Cardiac muscle cell (in vitro differentiated cells and primary cell): ENCODE measurements at places on chromosomes 7 and 10. TPM values are rescaled to one million over a fixed set of nuclear protein-coding genes. Genes with fewer than 3 reads are reported as not detected.
A peak's percentile ranks its signal among the peaks of the same experiment; 100 is the strongest.

- peak overlapping the region; percentile 99 for H3K27ac ChIP-seq
- peak overlapping the region; percentile 58 for H3K4me3 ChIP-seq
- no peaks in the 10 kb centered on the region for H3K36me3 ChIP-seq
- no peak for DNase-seq
- no peaks in the 10 kb centered on the region for H3K27me3 ChIP-seq
Observed at GRCh38 chr10:37856881-37857286, 526 bp downstream of the ZNF248 start.

DNA sequence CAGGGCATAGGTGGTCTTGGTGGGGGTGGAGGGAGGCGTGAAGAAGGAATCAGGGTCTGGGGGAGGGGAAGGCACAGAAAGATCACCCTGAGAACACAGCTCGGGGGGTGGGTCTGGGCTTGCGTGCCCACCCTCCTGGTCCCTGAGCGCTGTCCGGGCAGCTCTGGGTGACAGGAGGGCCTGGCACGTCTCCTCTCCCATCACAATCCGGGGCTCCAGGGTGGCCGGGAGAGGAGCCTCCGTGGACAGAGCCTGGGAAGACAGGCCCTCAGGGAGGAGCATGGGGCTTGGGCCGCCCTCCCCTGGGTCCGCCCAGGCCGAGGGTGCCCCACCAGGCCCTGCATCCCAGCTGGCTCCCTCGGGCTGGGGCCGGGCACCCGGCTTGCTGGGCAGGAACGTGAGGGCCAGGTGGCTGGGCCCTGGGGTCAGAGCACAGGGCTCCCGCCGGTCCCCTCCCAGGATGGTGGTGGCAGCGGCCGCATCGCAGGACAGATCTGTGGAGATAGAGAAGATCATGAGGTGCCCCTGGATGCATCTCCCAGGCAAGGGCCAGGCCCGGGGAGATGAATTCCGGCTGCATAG is 3.1 kb downstream of the NACAD start:
- no peak overlapping the region for H3K4me3 ChIP-seq
- H3K27me3 ChIP-seq = peaks cover 26% of the 10 kb centered on the region
- H3K27ac ChIP-seq = no peak overlapping the region
- DNase-seq = no peak
- H3K4me1 ChIP-seq = no peaks in the 10 kb centered on the region

GRCh38 chr7:153934629-153935028 is 117.6 kb upstream of the DPP6 start:
- H3K4me3 ChIP-seq = no peak overlapping the region
- DNase-seq = no peak
- no peaks in the 10 kb centered on the region for H3K4me1 ChIP-seq
- H3K27ac ChIP-seq = no peak overlapping the region

DNA sequence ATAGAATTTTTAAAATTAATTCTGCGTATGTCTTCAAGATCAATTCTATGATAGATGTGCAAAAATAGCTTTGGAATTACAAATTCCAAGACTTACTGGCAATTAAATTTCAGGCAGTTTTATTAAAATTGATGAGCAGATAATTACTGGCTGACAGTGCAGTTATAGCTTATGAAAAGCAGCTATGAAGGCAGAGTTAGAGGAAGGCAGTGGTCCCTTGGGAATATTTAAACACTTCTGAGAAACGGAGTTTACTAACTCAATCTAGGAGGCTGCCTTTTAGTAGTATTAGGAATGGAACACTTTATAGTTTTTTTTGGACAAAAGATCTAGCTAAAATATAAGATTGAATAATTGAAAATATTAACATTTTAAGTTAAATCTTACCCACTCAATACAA is 70.8 kb downstream of the CFTR start:
- DNase-seq = no peak
- H3K36me3 ChIP-seq = no peaks in the 10 kb centered on the region
- no peak overlapping the region for H3K4me3 ChIP-seq
- H3K4me1 ChIP-seq = no peaks in the 10 kb centered on the region
- no peaks in the 10 kb centered on the region for H3K27me3 ChIP-seq

- H3K27me3 ChIP-seq = no peaks in the 10 kb centered on the region
- peak overlapping the region; percentile 19 for H3K4me3 ChIP-seq
- DNase-seq = no peak
Observed at GRCh38 chr10:78301891-78302738, 268.5 kb downstream of the RPS24 start.

- no peaks in the 10 kb centered on the region for H3K27me3 ChIP-seq
- H3K4me3 ChIP-seq = peak within 1 kb of the TSS; percentile 75
- peak within 1 kb of the TSS; percentile 94 for H3K27ac ChIP-seq
- DNase-seq = peak; percentile 63
- H3K36me3 ChIP-seq = no peaks in the 10 kb centered on the region
- H3K4me1 ChIP-seq = peaks cover 36% of the 10 kb centered on the region
Observed at GRCh38 chr7:18495412-18496340, at the start of gene HDAC9. Gene HDAC9, plus strand, starts transcription at chr7:18495749. Its CDS starts 554 bp downstream, at chr7:18496303.

DNA sequence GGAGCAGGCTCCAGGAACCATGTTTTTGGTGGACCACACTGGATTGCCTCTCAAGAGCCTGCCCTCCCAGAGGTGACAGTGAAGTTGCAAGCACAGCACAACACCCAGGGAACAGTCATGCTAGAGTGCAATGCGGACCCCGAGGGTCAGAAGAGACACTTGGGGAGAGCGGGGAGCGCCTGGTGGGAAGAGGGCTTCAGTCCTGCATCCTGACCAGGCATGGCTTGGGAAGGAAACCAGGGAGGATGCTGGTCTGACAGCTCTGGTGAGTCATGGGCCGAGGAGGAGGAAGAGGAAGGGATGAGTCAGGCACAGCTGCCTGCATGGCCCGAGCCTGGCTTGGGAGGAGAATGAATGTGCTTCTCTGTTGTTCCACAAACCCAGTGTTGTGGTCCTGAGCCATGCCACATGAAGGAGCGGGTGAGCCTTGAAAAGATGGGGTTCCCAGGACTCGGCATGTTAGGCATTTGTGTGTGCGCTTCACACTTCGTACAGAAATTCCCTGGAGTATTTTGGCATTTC is 29.5 kb upstream of the ANKRD2 start:
- no peaks in the 10 kb centered on the region for H3K36me3 ChIP-seq
- DNase-seq = peak; percentile 97
- H3K27ac ChIP-seq = no peak overlapping the region

DNA sequence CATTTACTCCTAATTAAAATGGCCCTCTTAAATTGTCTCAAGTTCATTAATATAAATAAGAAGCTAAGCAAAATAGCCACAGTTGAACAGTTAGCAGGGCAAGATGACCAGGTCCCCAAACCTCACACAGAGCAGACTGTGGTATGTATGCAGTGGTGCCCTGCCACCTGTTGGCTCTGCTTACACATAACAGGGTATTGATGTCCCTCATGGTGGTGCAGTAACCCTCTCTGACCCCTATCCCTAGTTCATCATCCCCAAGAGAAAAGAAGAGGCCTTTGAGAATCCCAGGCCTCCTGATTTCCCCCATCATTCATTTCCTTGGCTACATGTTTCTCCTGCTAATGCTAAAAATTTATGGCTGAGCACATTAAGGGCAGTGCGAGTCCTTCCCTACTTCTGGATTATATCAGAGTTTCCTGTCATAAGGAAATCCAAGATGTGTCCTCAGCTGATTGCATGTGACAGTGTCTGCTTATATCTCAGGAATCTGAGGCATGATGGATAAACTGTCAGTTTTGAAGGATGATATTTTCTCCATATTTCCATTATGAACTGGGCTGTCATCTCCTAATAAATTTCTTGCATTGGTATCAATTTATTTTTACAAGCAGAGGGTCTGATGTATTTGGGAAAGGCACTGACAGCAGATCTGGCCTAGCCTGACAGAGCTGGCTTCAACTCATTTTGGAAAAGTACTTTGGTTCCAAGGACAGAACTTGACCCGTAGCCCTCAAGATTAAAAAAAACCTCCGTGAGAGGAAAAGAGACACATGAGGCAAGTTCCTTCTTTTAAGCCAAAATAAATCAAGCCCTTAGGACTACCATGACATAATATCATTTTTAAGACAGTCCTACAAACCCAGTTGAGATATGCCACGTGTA is 880.6 kb downstream of the LRMDA start:
- peaks cover 4% of the 10 kb centered on the region for H3K4me1 ChIP-seq
- no peaks in the 10 kb centered on the region for H3K27me3 ChIP-seq
- DNase-seq = peak; percentile 49
- H3K27ac ChIP-seq = no peak overlapping the region
- no peak overlapping the region for H3K4me3 ChIP-seq
- no peaks in the 10 kb centered on the region for H3K36me3 ChIP-seq

DNA sequence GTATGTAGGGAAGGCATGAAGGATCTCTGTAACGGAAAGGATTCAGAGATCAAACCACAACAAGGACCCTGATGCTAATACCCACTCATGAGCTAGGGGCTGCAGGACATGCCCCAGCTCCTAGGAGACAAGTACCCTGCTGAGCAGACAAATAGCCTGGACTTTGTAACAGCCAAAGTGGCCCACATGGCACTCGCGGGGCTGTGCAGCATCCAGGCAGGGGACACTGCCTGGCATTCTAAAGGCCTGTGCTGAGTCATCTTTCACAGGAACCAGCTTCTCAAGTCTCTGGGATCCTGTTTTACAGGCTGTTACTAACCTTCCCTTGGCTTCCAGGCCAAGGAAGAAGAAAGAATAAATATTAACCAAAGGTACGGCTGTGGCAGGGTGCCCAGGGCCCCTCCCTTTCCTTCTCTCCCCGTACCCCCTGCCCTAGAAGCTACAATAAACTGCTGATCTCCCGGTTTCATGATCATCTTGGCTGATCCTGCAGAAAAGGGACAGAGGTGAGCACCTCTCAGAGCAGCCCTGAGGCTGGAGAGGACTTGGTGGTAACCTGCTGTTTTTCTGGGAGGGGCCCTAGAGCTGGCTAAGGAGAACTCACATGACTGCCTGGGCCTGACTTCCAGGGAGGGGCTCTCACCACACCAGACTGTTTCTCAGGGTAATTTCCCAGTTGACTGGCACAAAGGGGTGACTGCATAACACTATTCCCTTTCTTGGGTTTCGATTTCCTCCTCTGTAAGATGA is 4.2 kb upstream of the RPEL1 start:
- H3K4me3 ChIP-seq = no peak overlapping the region
- no peaks in the 10 kb centered on the region for H3K27me3 ChIP-seq
- H3K36me3 ChIP-seq = no peaks in the 10 kb centered on the region
- H3K4me1 ChIP-seq = no peaks in the 10 kb centered on the region

DNA sequence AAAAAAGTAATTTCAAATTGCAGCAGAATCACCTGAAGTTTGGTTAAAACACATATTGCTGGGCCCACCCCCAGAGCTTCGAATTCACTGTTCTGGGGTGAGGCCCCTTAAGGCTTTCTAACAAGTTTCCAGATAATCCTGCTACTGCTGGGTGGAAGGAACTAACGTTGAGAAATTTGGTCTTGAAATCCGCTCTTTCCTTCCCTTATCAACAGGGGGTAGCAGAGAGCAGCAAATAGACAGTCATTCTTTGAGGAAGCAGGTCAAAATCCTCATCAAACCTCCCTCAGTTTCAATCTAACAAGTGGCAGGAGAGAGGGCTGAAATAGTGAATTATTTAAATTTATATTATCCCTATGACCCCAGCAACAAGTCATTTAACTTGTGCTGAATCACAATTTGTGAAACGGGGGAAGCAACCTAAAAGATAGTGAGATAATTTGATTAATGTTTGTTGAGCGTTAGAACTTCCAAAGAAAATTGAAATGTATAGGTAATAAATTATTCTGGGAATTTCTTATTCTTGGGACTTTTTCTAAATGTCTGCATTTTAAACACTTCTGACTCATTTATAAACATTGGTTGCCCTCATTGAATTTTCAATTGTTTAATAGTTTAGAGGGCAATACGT is 21.7 kb upstream of the MALSU1 start:
- H3K4me1 ChIP-seq = no peaks in the 10 kb centered on the region
- no peak overlapping the region for H3K27ac ChIP-seq
- H3K27me3 ChIP-seq = no peaks in the 10 kb centered on the region
- H3K4me3 ChIP-seq = no peak overlapping the region
- H3K36me3 ChIP-seq = no peaks in the 10 kb centered on the region

GRCh38 chr7:2566890-2567678 is 8.3 kb downstream of the IQCE start:
- H3K36me3 ChIP-seq = no peaks in the 10 kb centered on the region
- DNase-seq = peak; percentile 34
- H3K27me3 ChIP-seq = no peaks in the 10 kb centered on the region
- no peak overlapping the region for H3K4me3 ChIP-seq
- H3K27ac ChIP-seq = peak overlapping the region; percentile 77

GRCh38 chr7:120615703-120616102 is 242.2 kb downstream of the TSPAN12 start:
- H3K36me3 ChIP-seq = no peaks in the 10 kb centered on the region
- DNase-seq = no peak
- no peaks in the 10 kb centered on the region for H3K4me1 ChIP-seq

DNA sequence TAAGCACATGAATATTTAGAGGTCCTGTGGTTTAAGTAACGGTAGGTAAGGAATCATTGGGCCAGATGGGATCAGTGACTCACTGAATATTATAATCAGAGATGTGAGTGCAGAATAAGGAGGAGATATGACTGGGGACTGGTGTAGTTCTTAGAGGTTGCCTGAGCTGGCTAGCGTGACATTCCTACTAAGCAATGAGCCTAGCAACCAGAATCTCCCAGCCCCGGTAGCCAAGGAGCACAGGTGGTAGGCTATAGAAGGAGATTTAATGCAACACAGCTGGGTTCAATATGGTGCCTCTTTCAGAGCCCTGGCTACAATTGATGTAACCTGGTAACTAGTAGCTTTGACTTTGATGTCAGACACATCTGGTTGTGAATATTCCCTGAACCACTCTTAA is 641.6 kb downstream of the AUTS2 start:
- no peaks in the 10 kb centered on the region for H3K27me3 ChIP-seq
- no peak overlapping the region for H3K4me3 ChIP-seq
- H3K27ac ChIP-seq = no peak overlapping the region
- H3K36me3 ChIP-seq = no peaks in the 10 kb centered on the region
- DNase-seq = no peak
- H3K4me1 ChIP-seq = no peaks in the 10 kb centered on the region

DNA sequence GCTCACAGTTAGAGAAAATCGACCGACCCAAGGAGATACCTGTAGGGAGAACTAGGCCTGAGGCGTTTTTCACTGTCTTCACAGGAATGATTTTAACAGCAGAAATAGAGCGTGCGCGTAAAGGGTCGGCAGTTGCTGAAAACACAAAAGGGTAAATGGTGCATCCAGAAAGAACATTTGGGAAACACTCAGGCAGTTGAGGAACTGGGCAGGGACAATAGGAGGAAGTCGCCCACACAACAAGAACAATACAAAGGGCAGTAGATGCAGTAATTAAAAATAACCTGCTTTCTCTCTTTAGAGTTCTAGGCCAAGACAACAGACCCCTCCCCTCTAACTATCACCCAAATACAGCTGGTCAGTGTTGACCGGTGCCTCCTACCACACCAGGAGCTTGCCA is 126.6 kb downstream of the SORBS1 start:
- no peaks in the 10 kb centered on the region for H3K36me3 ChIP-seq
- H3K4me1 ChIP-seq = no peaks in the 10 kb centered on the region
- H3K27ac ChIP-seq = no peak overlapping the region
- DNase-seq = no peak
- H3K27me3 ChIP-seq = no peaks in the 10 kb centered on the region

- H3K27me3 ChIP-seq = no peaks in the 10 kb centered on the region
- no peak overlapping the region for H3K4me3 ChIP-seq
- H3K36me3 ChIP-seq = no peaks in the 10 kb centered on the region
- H3K27ac ChIP-seq = no peak overlapping the region
- H3K4me1 ChIP-seq = no peaks in the 10 kb centered on the region
- peak; percentile 68 for DNase-seq
Observed at GRCh38 chr7:108311446-108312168, 144.6 kb downstream of the NRCAM start.

TMEM176B gene
- total RNA-seq = 25.6 and 30.6 TPM in 2 replicates

ATOH7 gene
- 0.11 TPM in 1 of 2 replicates, not detected in the other for total RNA-seq

TET1 gene
- total RNA-seq = 21.0 and 34.8 TPM in 2 replicates

ASZ1 gene
- 0.18 TPM in 1 of 2 replicates, not detected in the other for total RNA-seq

LLCFC1 gene
- not detected in 2 replicates for total RNA-seq

GDF2 gene
- 3.5 and 5.8 TPM in 2 replicates for total RNA-seq

CALML5 gene
- not detected in 2 replicates for total RNA-seq

CYP3A7 gene
- not detected in 2 replicates for total RNA-seq
